ENCODE measurements at places on chromosomes 6 and 20.

GRCh38 chr20:62303340-62304226 is 786 bp downstream of the ADRM1 start:
- DNase-seq: no peak

DNA sequence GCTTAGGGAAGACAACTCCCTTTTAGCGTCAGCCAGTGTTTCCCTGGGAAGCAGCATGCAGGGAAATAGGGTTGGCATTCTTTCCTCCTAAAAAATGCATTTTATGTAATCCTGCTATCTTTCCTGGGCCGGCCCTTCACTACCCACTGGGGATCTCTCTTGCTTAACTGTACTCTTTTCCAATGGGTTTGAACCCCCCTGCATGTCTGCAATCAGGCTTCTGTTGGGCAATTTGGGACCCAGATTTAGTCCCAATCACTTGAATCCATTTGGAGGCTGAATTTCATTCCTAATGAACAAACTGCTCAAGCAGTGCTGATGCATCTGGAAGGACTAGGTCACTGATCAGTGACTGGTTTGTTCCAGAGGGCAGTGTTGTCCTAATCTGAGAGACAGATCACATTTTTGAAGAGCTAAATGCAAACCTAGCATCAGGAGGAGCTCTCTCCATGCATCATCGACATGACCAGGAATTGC is 152.0 kb downstream of the TSHZ2 start:
- no peak for DNase-seq

GRCh38 chr6:36025932-36026327 is 1.5 kb upstream of the SLC26A8 start:
- no peak for DNase-seq

DNA sequence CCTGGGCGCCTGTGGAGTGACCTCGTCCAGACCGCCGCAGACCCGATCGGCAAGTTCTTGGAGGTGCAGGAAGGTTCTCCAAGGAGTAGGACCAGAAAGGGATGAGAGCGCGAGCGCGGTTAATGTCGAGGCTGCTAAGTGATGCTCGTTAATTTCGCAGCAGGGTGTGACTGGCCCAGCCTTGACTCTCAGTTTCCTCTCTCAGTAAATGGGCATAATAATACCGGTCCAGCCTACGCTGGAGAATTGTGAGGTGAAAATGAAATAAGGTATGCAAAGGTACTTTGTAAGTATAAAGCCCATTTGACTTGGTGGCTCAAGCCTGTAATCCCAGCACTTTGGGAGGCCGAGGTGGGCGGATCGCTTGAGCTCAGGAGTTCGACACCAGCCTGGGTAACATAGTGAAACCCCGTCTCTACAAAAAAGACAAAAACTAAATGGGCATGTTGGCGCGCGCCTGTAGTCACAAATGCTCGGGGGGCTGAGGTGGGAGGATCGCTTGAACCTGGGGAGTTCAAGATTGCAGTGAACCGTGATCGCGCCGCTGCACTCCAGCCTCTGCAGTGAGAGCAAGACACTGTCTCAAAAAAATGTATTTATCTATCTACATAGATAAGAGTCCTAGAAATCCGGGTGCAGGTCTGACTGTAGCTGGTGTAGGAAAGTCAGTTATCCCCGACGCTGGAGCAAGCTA is 634 bp upstream of the BTBD9 start:
- no peak for DNase-seq

DNA sequence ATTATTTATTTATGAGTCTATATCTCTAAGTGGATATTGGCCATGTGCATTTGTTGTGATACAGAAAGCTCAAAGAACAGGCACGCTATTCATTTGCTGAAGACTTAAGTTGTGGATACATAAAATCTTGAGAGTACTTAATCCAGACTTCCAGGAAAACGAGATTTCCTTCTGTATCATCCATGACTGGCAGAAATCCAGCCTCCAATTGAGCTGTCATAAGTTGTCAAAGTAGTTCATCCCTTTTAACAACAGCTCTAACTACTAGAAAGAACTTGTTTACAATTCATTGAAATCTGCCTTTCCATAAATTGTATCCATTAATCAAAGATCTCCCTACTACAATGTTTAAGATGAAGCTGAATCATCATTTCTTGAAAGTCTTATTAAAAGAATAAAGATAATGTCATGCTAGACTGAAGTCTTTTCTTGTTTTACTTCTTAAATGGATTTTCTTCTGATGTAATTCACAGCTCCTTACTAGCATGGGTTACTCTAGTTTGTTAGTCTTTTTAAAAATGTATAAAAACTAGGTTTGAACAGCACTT is 447.3 kb upstream of the CITED2 start:
- no peak for DNase-seq

DNA sequence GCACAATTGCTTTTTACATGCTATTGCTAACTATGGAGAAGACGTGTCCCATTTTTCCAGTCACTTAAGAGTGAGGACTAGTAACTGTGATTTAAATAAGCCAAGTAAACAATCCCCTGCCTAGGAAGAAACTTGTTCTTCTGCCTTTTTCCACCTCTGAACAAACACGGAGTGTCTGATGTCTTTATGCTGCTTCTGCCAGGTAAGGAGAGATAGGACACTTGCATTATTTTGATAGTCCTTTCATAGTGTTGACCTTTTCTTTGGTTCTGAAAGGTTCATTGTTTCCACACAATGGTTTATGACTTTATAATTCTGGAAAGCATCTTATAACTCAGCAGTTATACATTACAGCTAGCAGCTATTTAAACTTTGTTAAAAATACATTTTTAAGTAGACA is 8.4 kb downstream of the LRP11 start:
- DNase-seq: no peak

DNA sequence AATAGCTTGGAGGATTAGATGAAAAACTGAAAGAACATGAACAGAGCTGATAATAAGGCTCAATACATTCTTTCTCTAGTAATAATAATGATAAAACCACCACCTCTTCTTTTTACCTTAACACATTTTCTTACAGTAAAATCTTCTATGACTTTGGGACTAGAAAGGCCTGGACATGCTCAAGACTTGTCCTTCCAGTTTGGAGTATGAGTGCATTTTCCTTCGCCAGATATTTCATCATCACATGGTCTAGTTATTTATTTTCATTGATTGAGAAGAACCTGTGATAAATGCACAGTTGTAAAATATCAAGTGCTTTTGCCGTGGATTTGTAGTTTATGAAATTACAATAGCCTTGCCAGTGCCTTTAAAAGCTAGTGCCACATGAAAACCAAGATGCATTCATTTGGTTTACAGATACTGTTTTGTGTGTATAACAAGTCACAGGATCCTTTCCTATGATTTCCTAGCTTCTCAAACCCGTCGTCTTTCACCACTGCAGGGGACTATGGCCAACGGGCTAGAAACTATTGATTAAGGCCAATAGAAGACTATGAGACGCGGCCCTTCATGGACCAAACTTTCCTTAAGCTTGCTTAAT is 200.2 kb upstream of the ZNF217 start:
- no peak for DNase-seq

DNA sequence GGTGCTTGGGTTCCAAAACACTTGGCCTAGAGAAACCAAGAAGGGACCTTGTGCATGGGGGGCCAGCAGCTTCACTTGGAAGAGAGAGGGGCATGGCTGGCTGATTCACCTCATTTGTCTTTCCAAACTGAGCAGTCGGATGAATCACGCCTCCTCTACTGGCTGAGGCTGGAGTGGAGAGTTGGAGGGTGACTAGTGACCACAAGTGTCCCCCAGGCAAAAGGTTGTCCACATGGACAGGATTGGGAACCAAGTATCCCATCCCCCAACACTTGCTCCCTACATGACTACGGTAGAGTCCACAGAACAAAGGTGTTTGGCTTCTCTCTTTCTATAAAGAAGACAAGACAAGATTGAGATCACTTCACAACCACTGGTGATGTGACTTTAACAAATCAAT is 875.6 kb downstream of the QKI start:
- DNase-seq: no peak
